ENCODE measurements at places on chromosomes 6 and 20.

DNA sequence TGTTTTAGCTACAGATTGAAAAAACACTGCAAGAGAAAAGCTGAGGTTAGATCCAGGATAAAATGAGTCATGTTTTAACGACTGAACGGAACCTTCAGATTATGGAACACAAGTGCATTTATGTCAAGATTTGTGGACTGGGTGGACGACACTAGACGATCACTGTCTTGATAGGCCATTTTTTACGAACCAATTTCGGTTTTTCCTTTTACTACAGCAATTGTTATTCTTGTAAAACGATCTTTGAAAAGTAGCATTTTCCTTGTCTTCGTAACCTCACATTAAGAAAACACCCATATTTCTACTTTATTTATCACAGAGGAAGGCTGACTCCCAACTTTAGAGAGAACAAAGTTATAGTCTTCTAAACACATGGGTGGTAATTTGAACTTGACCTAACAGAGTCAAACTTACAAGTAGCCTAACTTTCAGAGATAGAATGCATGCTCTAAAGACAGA, 294.2 kb upstream of the TCF21 start:
- no peak for DNase-seq

DNA sequence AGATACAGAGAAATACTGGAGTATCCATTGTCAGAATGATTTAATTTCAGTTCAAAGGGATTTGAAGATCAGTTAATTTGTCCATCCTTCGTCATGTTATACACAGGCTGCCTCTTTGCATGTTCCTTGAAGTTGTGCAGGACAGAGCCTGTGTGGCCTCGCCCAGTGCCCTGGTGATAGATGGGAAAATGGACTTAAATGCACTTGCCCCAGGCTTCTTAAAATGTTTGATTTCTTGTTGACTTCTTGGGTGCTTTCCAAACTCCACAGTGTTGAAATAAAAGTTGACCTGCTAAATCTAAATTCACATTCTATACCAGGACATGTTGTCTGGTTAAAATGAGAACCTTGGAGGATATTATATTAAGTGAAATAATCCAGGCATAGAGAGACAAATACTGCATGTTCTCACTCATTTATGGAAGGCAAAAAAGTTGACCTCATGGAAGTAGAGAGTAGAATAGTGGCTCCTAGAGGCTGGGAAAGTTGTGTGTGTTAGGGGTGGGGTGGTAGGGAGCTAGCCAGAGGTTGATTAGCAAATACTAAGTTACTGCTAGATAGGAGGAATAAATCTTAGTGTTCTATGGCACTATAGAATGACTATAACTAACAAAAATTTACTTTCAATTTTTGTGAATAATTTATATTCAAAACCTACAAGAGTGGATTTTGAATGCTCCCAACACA, 25.3 kb downstream of the MARCKS start:
- DNase-seq, result no peak

- DNase-seq, result no peak
These were observed 526.0 kb upstream of the SOX4 start for GRCh38 chr6:21067521-21067920.

DNA sequence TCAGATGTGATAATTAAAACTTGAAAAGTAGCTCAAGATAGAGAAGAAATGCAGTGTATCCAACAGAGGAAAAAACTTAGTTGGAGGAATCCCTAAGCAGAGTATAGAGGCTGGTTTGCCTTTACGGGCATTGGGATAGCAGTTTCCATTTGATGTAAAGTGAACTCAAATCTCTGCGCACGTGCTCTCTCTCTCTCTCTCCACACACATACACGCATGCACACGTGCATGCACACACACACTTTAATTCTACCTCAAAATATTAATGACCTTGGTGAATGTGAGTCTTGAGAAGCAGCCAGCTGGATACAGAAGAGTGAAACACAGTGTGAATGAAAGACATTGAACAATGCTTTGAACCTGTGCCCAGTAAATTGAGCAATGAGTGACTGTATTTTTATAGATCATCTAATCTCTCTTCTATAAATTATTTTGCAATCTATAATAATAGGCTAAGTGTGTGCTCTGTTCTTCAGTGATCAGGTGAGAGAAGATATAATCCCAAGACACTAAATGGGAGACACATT, 247.7 kb upstream of the FAM83B start:
- DNase-seq, result no peak

DNA sequence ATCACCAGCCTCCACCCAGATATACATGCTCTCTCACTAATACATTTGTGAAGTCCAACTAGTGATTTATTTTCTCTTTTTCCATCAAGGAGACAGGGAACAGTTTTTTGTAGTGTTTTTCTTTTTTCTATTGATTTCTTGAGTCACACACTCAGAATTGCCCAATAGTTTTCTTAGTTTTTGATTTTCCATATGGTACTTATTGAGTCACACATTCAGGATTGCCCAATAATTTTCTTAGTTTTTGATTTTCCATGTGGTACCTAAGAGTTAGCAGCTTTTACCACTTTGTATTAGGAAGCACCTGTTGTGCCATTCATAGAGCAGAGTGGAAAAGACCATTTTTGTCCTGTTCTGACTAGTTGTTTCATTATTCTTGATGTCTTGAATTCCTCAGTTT, 1268.8 kb downstream of the EPHA7 start:
- no peak for DNase-seq

DNA sequence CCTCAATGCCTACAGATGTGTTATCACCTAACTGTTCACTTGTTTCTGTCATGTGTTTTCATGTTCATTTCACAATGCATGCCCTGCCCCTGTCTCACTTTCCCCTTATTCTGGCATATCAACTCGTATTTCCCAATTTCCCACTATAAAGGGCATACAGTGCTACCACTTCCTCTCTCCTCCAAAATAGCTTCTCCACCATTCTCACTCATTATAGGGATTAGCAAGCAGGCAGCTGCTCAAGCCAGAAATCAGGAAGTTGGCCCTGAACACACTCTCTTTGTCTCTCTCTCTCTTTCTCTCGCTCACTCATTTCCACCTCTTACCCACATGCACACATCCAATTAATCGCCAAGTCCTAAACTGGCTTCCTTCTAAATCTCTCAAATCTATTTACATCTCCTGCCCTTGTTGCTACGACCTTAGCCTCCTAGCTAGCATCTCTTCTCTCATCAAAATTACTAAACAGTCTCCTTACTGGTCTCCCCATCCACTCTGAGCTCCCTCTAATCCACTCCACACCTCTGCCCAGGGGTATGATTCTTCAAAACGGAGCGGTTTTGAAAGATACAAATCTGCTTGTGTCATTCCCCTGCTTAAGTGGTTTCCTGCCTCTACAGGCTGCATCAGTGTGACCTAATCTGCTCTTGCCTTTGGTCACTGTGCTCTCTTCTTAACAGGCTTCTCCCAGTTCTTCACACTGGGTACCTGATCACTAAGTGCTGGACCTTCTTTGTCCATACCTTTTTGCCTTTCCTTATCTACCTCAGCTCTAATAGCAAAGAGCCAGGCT, 196.2 kb downstream of the BTBD9 start:
- DNase-seq, result no peak

DNA sequence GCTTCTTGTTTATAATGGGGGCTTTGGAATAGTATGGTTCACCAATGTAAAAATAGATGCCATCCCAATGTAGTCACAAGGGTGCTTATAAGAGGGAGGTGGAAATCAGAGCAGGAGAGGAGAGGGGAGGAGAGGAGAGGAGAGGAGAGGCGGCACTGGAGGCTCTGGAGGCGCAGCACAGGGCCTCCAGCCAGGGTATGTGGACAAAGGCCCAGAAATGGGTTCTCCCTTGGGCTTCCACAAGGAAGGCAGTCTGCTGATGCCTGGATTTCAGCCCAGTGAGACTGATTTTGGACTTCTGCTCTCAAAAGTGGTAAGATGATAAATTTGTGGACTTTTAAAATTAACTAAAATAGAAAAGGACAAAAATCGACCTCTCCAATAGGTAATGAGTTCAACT, 116.8 kb downstream of the RNASET2 start:
- DNase-seq, result no peak

- DNase-seq, result no peak
These were observed 56.1 kb downstream of the HDDC2 start for GRCh38 chr6:125245523-125246264.

DNA sequence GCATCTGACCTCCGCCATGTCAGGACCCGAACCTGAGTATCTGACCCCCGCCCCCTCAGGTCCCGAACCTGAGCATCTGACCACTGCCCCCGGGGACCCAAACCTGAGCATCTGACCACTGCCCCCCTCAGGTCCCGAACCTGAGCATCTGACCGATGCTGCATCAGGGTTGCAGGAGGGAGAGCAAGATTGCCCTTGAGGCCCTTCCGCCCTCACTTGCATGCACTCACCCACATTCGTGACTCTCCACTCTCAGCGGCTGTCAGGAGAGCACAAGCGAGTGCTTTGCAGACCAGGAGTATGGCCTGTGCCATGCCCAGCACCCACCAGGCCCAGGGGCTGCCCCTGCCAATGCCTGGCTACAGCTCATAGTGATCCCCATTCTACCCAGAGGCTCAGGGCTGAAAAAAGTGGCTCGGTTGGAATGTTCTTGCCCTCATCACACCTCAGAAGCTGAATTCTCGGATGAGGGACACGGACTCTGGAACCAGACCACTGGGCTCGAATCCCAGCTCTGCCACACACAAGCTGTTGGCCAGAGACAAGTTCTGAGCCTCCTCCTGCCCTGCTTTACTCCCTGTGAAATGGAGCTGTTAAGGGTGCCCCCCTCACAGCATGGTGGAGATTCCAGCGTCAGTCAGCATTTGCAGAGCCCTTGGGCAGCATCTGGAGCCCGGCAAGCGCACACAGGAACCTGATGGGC, 82.1 kb downstream of the DLL1 start:
- DNase-seq, result no peak

- DNase-seq, result no peak
These were observed 251.1 kb downstream of the PTPRT start for GRCh38 chr20:42938441-42939205.
